NCI-H187 treated with DMSO at 0.1 percent for 48 hours (cell line): ENCODE measurements at places on chromosomes 4 and X.

- DNase-seq = no peak
These were observed 113.6 kb downstream of the RASGEF1B start for GRCh38 chr4:81358154-81358553.

DNA sequence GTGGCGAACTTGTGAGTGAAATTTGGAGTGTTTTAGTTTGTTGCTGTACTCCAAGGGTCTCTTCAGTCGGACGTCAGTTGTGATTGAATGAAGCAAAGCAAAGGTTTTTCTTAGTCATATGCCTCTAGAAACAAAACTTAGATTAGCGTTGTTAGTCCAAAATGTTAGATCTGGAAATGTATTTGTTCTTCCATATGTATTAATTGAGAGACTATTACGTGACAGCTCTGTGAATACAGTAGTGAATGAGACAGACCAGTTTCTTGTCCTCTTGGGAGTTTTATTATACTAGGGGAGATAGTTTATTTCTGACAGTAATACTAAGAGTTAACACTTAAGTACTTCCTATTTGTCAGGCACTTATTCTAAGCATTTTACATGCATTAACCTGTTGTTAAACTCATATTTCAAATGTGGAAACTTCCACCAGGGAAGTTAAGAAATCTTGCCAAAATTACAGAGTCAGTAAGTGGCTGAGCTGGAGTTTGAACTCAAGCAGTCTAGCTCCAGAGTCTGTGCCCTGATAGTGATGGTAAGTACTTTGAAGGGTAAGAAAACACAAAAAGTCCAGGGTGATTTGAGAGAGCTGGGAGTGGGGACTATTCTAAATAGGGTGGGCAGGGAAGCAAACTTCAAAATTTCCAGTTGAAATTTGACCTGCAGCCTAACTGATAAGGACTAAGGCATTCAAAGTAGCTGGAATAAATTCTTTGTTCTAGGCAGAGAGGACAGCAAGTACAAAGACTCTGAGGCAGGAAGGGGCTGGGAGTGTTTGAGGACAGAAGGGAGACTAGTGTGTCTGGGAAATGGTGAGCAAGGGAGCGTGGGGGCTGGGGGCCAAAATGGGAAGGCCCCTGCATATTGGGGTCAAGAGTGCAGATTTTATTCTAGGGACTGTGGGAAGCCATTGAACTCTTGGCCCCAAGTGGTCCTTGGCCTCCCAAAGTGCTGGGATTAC is 17.0 kb downstream of the ADD1 start:
- no peak for DNase-seq

DNA sequence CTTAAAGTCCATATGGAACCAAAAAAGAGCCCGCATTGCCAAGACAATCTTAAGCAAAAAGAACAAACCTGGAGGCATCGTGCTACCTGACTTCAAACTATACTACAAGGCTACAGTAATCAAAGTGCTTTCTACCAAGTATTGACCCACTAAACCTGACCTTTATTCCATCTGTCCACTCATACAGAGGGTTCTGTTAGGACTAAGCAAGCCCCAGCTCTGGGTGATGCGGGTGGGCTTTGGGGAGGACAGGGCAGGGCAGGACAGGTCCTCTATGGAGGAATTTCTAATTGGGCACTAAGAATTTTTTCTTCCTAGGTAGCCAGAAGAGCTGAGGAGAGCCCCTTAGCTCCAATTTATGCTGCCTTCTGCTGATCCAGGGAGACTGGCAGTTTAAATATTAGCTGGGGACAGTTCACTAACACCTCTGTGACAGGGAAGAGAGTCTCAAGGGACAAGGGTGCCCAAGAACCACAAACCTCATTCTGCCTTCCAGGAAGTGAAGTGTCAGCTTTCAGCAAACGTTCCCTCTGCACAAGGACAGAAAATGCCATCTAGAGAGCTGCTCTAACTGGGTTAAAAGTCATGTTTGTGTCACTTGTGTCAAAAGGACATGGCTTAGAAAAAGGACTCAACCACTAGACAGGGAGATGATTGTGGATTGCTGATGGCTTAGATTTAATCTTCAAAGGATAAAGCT is 143.2 kb downstream of the KIT start:
- no peak for DNase-seq

DNA sequence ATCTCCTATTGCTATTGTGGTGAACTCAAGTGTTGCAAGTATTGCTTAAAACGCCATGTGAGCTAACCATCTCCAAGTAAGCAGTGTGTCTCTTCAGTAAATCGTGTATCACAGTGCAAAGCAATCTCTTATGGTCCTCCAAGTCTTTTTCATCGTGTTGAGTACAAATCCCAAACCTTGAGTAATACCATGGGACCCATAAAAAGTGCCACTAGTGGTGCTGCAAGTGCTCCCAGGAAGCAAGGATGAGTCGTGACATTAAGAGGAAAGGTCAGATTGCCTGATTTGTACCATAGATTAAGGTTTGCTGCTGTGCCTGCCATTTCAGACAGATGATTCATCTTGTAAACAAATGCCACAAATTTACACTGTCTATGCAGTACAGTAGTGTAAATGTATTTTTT is 66.9 kb upstream of the BMPR1B start:
- DNase-seq = no peak

DNA sequence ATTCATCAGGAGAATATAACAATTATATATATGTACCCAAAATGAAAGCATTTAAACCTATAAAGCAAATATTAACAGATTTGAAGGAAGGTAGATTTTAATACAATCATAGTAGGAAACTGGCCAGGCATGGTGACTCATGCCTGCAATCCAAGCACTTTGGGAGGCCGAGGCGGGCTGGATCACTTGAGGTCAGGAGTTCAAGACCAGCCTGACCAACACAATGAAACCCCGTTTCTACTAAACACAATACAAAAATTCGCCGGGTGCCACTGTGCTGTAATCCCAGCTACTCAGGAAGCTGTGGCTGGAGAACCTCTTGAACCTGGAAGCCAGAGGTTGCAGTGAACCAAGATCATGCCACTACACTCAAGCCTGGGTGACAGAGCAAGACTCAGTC is 118.3 kb downstream of the KCNIP4 start:
- DNase-seq = no peak
